ENCODE measurements at places on chromosomes 7 and 10.

DNA sequence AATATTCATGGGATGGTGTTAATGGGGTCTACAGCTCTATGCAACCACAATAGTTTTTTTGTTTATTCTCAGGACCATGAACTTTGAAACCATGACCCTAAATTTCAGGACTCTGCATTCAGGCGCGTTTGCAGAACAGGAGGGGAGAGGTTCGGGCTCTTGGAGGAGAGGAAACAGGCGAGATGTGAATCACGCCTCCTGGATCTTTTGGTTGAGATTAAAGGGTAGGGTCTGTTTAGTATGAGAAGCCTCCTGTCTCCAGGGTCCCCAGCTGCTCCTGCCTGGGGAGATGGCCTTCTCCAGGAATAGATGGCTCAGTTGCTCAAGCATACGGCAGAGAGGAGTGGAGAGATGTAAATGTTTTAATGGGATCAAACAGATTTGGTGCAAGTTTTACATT is 18.2 kb downstream of the TLL2 start:
- DNase-seq = no peak

GRCh38 chr7:102284891-102285539 is 1.7 kb upstream of the SH2B2 start:
- DNase-seq = no peak

- DNase-seq = no peak
These were observed 18.8 kb downstream of the ANXA11 start for GRCh38 chr10:80186364-80187012.

DNA sequence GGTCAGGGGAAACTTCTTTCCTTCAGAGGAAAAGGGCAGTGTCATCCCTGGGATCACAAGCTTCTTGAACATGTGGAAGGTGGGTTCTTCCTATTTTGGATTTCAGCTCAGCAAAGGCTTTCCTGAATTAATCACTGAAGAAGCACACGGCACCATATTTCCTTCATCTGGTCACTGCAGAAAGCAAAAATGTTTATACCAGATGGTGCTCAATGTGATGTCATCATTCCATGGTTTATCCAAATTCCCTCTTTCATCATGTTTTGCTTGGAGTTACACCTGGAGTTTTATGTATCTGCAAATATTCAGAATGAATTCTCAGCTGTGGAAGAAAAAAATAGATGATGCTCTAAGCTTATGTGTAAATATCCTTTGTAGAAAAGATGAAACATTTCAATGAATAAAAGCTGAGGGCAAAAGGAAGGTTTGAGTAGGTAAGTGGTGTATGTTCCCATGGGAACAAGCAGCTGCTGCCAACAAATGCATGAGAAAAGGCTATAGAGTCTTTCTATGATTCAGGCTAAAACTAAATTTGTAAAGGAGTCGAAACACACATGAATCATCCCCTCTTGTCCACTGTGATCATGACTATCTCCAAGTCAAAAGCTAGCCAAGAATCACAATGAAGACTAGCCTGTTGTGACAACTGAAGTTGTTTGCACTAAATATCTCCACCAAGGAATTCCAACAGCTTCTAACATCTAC is 26.9 kb upstream of the BPGM start:
- DNase-seq = no peak

DNA sequence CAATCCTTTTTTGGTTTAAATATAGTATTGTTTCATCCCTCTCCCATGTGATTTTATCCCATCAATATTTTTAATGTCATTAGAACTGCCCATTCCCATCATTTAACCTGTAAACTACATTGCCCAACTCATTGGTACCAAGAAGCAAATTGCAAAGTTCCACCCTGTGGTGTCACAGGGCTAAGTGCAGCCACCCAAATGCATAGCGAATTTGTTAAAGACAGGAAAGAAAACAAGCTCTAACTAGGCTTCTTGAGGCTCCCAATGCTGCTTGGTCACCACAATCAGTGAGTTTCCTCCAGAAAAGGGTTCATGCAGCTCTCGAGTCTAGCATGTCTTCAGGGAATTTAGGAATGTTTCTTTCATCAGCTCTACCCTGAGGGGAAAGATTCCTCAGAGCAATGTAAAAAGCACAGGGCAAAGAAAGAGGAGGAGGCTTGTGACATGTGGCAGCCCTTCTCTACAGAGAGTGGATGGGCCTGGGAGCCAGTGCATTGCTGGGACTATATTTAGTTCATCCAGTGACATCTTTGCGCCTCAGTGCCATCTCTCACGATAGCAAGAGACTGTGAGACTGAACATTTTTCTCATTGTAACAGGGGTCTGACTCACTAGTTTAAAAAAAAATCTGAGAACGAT is 58.1 kb downstream of the CAV1 start:
- DNase-seq = no peak

- no peak for DNase-seq
These were observed 175.3 kb upstream of the SH2B2 start for GRCh38 chr7:102111061-102112041.

DNA sequence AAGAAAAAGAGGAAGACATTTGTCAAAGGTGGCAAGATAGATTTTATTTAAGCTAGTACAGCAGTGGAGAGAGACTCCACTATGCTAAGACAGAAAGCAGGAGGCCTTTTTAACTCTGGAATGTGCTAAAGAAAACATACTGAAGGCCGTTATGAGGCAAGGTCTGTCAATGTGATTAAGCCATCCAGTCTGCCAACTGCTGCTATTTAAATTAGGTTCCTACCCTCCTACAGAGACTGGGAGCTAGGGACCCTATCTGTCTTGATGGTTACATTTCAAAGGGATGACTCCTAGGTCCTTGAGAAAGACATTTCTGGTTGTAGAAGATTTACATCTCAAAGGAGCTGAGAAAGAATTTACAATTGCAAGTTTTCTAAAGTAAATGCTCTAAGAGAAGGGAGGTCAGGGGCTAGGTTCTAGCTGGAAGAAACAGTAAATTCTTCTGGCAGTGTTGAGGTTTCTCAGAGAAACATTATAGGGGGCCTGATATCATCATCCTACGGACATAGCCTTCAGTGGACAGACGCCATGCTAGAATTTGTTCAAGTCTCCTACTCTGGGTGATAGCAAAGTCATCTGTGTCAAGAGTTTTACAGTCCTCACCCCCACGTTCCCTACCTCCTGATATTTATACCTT is 211.6 kb downstream of the PHF14 start:
- no peak for DNase-seq

DNA sequence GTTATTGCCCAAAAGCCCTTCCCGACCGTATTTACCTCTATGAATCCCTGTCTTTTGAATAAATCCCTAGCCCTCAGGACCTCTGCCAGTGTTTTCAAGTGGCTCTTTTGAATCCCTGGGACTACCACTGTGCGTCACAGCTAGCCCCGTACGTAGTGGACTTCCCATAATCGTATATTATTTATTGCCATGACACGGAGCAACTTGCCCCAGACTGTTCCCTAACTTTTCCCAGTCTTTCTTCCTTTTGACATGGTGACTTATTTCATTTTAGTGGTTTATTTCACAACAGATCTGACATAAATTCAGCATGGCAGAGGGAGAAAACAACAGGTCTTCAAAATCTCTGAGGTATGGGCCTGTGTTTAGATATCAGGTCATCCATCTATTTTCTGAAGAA is 318.6 kb upstream of the KLF6 start:
- no peak for DNase-seq

DNA sequence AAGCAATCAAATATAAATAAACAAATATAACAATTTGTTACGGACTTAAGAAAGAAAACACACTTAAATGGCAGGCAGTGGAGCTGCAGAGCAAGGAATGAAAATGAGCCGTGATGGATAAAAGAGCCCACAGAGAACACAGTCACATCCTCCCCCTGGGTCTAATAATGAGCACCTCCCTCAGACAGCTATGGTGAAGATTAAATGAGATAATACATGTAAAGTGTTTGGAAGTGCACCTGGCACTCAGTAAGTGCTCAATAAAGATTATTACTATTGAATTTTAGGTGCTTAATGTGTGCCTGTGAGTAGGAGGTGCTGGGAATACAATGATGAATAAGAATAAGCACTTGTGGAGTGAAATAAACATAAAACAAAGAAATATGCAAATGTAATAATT is 49.1 kb upstream of the CABCOCO1 start:
- no peak for DNase-seq

- no peak for DNase-seq
These were observed 316.8 kb upstream of the STEAP1 start for GRCh38 chr7:89837515-89837914.

DNA sequence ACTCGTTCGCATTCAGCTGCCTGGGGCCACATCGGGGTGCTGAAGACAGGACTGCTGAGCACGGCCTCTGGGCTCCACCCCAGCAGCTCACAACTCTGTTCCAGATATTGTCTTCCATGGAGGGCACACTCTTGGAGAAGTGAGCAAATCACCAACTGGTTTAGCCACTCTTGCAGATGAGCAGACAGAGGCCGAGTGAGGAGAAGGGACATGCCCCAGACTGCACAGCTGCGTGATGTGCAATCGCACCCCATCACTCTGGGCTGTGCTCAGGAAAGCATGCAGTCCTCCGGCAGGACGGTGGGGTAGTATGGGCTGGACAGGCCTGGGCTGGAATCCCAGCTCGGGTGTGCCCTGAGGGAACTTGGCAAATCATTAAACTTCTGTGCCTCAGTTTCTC is 111.6 kb downstream of the FAM53B start:
- no peak for DNase-seq

DNA sequence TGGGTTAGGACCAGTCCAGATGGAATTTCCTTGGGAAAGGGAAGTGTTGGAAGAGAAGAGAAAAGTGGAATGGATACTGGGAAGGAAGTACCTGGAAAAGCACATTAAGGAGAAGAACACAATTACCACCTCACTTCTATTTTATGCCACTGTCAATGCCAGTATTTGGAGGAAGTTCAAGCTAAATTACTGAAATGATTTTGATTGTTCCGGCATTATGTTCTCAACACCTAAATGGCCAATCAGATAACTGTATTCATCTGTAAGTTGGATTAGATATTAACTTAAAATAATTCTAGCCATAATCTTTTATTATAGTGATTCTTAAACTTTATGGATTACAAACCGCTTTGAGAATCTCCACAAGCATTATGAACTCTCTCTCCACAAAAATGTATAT is 7.3 kb downstream of the NPVF start:
- DNase-seq = no peak

GRCh38 chr7:24889611-24890010 is 90.4 kb downstream of the OSBPL3 start:
- no peak for DNase-seq

DNA sequence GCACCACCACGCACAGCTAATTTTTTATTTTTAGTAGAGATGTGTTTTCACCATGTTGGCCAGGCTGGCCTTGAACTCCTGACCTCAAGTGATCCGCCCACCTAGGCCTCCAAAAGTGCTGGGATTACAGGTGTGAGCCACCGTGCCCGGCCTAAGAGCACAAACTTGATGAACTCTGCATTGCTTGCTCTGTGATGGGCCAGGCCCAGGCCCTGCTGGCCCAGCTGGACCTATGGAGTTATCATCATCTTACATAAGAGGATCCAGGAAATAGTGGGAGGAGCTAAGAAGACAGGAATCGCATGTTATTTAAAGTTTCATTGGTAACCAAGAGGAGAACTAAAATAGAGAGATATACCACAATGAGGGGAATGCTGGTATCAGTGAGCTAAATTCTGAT is 86.9 kb downstream of the DAGLB start:
- DNase-seq = no peak

DNA sequence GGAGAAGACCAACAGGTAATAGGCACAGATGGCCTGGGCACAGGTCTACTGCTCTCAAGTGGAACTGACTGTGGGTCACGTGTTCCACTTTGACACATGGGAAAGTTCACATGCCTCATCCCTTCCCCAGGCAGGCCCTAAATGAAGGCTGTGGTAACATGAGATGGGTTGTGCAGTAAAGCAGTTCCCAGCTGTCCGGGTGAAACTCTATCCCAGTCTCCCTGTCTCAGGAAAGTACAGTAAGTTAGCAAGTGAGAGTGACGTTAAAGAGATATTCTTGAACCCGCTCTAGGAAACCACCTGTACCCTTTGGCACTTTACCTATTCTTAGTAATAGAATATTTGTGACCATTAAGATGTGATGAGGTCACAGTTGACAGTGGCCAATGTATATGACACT is 343.7 kb upstream of the AOAH start:
- DNase-seq = no peak

Data from cortex of kidney (tissue), 1 donor.